Foreskin fibroblast (primary cell): ENCODE measurements at places on chromosomes 3 and 15.

GRCh38 chr15:45499426-45499825 is 23.1 kb downstream of the SLC30A4 start:
- DNase-seq, result peak; percentile 25

DNA sequence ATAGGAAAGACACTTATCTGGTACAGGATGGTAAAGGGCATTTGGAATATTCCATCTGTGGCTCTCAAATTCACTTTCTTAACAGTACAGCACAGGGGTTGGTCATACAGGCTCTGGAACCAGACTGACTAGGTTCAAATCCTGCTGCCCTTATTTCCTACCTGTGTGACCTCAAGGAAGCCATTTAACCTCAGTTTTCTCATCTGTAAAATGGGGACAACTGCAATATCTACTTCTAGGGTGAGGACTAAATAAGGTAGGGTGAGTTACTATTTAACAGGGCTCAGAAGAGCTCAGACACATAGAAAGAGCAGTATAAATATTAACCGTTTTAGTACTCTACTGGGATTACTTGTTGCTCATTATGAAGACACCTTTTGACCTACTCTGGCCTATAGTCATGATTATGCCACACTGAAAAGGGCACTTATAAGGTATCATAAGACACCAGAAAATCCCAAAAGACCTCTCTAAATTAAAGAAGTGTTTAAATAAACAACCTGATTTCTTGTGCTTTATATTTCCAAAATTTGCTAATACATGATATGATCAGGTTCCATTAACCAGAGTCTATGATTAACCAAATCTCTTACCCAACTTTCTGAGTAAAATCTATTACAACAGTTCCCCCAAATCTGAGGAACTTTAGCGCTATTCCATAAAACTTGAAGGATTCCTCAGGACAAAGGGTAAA is 6.5 kb downstream of the RFTN1 start:
- no peak for DNase-seq

- DNase-seq, result peak; percentile 11
Observed at GRCh38 chr15:69289342-69290146, 9.2 kb upstream of the PAQR5 start.

- peak; percentile 75 for DNase-seq
Observed at GRCh38 chr3:21913791-21914190, 162.8 kb upstream of the ZNF385D start.

GRCh38 chr15:75200765-75201615 is 692 bp upstream of the C15orf39 start:
- no peak for DNase-seq

DNA sequence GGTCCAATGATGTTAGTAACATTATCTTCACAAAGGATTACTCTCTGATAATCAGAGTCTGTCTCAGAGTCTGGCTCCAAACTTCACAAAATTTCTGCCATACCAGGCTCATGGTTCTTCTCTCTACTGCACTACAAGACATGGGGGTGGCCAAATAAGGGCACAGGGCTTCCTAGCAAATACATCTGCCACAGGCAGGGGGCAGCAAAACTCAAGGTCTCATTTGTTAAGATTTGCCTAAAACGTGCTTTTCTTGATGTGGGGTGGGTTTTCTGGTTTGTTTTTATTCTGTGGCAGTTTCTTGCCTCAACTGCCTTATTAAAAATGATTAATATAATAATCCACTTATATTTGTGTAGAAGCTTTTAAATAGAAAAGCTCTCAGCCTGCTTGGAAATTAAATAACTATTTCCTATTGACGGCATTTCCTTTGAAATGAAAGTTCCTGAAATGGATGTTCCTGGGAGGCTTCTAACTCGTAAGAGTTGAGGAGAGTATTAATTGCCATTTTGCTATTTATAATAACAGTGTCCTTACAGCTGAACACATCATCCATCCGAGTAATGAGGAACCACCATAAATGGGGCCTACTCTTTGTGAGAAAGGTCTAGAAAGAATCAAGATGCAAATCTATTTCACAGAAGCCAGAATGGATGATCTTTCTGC is 53.8 kb downstream of the SST start:
- DNase-seq, result peak; percentile 18

- DNase-seq, result no peak
Observed at GRCh38 chr3:120394347-120394746, 45.2 kb upstream of the LRRC58 start.

DNA sequence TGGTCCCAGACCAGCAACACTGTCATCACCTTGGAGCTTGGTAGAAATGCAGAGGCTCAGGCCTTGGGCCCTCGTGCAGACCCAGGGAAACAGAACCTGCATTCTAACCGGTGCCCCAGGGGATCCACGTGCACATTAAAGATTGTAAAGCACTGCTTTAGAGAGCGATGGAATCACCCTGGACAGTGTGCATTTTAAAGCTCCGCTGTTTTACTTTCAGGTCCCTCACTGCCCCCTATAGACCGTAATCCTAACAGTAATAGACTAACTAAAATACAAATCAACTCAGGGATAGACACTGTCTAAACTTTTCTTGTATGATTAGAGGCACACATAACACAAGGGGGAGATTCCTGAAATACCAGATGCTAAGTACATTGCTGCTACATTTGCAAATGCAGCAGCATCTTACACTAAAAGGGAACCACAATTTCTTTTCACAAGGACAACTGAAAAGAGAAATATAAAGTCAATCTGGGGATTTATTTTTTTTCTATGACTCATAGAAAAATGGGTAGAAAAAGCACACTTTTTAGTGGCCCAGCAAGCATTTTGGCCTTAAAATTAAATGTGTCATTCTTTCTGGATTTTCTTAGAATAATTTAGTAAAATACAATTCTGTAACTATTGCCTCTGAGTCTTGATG is 10.5 kb upstream of the SH3GL3 start:
- peak; percentile 19 for DNase-seq

- DNase-seq, result no peak
Observed at GRCh38 chr15:40008061-40008765, 30.8 kb downstream of the SRP14 start.

DNA sequence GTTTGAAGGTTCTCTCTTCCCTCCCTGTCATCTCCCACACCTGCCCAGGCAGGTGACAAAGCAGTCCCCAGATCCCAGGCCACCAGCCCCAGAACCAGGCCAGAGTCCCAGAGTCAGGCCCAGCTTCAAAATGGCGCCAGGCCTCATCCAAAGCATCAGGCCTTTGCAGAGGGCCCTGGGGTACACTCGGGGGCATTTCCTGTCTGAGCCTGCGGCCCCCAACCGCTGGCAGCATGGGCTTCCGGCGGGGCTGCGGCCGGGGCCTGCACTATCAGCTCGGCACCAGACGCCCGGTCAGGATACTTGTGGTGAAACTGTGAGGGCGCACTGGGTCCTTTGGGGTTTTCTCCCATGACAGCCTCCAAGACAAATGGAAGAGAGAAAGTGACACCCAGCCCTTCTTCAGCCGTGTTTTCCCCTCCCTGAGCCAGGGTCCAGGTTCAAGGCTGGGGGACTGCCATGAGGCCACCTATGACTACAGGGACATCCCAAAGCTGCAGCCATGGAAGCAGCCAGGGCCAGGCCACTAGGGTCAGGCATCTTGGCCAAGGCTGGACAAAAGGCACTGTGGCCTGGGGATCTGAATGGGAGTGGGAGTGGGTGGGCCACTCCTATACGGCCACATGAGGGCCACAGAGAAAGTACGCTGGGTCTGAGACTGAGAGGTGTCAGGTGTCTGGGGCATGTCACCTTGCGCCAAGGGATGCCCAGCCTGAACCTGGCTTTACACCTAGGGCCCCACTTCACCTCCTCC is 33.9 kb downstream of the RPN1 start:
- no peak for DNase-seq
